NCI-H2081 (cell line): ENCODE measurements at places on chromosomes 2 and 18.

DNA sequence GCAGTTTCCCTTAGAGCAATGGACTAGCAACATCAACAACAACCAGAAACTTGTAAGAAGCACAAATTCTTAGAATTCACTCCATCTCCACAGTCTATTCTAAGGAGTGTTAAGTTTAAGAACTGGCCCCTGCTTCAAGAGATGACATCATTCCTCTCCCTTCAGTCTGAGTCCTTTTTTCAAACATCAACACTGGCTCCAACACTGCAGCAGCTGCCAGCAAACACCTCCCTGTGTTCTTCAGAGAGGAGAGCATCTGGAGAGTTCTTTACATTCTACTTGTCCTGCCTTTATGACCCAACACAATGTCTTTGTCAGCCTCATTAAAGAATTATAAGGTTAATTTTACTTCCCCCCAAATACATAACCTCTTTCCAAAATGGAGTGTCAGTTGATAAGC lies 122.3 kb downstream of the HNMT start:
- DNase-seq = no peak

DNA sequence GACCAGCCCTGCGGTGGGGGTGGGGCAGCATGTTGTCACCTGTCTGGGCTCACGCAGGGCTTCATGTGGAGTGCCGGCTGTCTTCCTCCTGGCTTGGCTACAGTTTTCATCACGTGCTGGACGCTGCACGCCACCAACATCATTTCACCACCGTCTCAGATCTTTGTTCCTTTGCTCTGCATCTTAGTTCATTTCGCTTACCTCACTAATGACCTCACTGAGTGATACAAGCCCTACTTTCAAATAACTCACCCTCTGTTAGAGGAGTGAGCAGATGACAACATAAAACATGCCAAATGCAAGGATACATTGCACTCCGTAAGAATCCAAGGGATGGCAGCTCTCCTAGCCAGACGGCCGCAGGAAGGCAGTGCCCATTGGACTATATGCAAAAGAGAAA lies 527.5 kb downstream of the GALR1 start:
- no peak for DNase-seq

GRCh38 chr18:11688972-11689668 lies at the start of gene GNAL:
Gene GNAL, plus strand, starts transcription at chr18:11689264. Its CDS starts 300 bp downstream, at chr18:11689564.
- DNase-seq = peak; percentile 49

DNA sequence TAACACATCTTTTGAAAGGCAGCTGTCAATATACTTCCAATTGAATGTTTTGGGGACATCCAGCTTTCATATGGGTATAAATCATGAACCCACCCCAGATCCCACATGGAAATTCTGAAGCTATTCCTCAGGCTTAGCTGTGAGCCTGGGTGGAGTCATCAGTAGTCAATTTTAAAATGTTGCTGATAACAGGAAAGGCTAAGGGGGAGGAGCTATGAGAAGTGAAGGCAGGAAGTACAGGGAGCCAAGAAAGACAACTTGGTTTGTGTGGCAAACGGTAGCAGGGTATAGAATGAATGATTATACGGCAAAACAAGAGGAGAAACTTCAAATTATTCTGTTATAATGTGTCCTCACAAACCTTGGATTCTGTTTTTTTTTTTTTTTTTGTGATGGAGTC lies 108.6 kb downstream of the QPCT start:
- DNase-seq = no peak

- no peak for DNase-seq
Observed at GRCh38 chr2:60984720-60985119, 32.8 kb upstream of the PEX13 start.

- no peak for DNase-seq
Observed at GRCh38 chr2:240567137-240567871, 980 bp upstream of the RNPEPL1 start.

DNA sequence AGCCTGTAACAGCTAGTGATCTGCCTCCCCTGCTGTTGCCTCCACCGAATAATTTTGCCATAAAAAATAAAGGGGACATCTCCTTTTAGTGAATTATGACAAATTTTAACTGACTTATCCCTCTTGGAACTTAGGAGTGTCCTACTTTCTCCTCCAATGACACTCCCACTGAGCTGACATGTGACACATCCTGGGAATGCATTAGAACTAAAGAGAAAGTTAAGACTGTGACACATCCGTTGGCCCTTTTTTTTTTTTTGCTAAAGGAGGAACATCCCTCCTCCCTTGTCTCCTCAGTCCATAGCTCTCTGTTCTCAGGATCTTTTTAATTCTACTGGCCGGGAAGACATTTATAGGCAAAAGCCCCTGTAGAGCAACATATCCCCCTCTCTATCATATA lies 268.2 kb downstream of the NRXN1 start:
- no peak for DNase-seq

GRCh38 chr2:88764850-88765153 lies 73.3 kb downstream of the RPIA start:
- DNase-seq = no peak

- no peak for DNase-seq
Observed at GRCh38 chr2:12070581-12070980, 324.1 kb downstream of the LPIN1 start.

DNA sequence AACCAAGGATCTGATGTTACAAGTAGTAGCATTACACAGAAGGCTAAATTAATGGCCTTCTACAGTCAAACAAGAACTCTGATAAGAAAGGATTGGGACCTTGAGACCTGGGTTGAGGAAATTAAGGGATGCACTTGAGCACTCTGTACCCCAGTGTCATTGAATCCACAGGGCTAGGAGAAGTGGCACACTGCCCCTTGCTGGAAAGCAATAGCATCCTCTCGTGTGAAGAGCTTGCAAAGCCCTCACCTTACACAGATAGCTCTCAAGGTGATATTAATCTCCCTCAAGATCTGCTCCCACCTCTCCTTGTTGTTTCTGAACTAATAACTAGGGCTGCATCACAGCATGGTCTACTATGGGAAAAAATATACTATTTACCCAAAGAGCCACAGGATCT lies 26.5 kb upstream of the CHST9 start:
- DNase-seq = no peak

DNA sequence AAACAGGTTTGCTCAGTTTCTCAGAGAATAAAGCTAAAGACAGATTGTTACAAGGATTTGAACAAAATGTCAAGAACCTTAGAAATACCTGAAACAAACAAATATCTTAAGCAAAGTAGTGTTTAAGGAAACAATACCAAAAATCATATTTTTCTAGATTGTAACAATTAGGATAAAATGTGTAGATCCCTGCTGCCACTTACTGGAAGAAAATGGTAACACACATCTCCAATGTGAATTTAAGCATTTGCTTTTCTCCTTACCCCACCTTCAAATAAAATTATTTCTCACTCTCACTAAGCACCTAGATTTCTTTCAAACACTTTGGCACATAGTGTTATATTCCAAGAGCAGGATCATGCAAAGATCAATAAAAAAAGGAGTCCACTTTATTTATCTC lies 34.9 kb downstream of the SUCLG1 start:
- DNase-seq = no peak

DNA sequence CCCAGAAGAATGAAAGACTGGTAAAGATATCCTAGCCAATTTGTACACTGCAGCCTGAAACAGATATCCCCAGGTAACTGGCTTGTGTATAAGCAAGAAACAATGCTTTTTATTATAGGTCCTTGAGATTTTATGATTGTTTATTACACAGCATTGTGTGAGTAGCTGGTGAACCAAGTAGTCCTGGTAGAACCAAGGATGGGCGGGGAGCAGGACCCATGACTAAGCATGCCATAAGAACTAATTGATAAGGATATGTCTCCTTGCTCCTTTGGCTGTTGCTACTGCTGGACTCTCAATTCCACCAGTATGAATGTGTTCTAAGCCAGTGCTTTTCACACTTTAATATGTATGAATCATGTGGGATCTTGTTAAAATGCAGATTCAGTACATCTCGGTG lies 12.3 kb upstream of the ALMS1 start:
- DNase-seq = no peak

GRCh38 chr2:240922982-240923537 lies 16.9 kb downstream of the CROCC2 start:
- peak; percentile 54 for DNase-seq

DNA sequence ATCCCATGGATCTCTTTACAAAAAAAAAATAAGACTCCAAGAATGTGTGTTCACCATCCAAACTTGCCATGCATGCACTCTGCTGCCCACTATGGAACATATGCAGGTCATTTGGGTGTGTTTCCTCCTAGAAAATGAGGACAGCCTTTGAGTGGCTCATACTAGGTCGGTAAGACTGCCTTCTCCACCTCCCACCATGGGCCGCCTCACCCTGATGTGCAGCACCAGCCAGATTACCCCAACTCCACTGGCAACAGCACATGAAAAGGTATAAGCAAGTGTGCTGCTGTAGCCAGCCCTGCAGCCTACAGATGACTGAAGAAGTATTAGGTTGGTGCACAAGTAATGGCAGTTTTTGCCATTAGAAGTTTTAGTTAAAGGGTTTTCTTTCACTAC lies 214.2 kb downstream of the ATAD2B start:
- DNase-seq = no peak

DNA sequence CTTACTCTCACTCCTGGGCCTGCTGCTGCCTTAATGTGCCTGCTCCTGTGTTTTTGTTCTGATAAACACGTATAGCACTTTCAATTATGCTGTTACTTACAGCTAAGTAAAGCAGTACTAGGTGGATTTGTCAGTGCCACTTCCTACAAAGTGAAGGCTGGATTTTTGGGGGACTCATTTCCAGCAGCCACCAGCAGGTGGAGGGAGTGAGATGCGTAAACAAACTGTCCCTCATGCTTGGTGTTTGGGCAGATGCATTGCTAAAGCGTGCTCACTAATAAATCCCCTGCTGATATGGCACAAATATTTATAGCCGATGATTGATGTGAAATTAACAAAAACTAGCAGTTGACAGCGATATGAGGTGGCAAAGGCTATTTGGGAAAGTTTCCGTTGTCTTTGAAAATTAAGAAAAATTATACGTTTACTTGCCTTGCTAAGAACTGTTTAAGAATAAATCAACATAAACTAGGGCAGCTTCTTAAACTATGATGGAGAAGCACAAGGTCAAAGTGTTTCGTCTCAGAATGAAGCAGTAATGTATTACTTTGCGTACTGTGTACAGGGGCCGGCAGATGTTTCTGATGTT lies 101.7 kb downstream of the AGAP1 start:
- DNase-seq = peak; percentile 80

DNA sequence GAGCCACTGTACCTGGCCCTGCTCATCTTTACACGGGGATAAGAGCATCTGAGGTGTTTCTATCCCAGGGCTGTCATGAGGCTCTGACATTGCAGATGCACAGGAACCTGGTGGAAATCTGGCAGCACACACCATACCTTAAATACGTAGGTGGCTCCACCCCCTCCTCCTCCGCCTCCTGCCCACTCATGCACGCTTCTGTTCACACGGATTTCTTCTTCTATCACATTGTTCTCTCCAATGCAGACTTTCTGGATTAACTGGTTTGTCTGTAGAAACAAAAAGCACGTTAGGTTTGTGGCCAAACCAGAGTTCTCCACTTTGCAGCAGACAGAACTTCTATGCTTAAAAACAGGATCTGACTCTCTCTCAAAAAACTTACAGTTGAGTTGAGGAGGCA lies 118.2 kb downstream of the CLIP4 start:
- DNase-seq = no peak

GRCh38 chr2:74887960-74888700 lies 54.2 kb downstream of the HK2 start:
- DNase-seq = no peak

DNA sequence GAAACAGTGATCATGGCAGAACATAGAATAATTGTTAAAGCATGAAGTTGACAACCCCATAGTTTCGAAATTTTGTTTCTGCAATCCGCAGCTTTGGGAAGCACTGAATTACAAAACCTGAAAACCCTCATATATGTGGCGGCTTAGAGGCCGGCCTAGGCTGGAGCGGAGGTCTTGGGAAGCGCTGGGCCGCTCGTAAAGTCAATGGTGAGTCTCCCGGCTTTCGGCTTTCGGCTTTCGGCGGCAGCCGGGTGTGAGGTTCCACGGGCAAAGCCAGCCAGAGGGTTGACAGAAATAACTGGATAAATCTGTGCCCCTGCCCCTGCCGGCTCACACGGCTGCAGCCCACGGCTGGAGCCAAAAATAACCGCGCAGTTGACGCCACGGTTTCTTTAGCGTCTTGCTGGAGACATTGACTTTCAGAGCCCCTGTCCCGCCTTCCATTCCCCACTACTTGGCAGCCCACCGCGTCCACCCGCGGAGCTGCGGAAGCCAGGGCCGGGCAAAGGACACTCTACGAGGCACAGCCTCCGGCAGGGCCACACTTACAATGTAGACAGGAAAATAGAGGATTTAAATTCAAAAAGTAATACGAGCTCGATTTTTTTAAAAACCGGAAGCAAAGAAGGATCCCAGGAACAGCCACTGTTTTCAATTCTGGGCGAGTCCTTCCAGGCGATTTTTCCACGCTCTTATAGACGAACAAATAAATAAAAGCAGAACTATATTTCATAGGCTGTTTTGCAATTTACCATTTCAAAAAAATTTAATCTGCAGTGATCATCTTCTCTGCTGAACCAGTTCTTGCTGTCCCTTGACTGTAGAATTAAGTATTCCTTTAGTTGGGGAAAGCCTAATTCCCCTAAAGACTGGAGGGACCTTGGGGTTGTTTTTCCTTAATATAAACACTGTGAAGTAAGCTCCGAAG lies 28.3 kb upstream of the ATP6V1B1 start:
- no peak for DNase-seq

DNA sequence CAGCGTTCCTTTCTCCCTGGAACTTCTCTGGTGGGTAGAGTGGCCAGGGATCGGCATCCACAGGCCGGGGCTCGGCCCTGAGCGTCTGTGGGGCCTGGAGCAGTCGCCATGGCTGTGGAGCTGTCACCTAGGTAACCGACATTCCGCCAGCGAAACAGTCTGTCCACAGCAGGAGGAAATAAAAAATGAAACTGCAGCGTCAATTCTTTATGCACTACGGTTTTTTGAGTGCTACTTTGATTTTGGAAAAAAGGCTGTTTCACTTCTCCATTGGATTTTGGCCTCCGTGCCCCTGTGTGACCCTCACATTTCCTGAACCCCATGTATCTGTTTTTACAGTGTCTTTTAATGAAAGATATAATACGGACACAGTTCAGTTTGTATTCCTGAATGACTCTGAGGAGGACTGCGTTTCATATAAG lies 163.4 kb downstream of the LDLRAD4 start:
- no peak for DNase-seq

DNA sequence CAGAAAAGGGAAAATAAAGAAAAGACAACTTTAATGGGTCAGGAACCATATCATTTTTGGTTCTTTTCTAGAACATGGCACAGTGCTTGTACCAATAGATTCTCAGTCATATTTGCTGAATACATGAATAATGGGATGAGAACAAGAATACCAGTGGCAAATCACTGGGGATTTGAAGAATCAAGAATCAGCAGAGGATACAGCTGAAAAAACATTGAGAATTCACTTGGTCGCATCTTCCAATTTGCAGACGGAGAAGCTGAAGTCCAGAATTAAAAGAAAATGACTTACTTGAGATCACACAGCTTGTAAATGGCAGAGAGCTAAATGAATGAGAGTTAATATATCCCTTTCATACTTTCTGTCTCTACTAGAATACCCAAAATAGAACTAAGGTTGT lies 362.2 kb downstream of the RAD51AP2 start:
- DNase-seq = no peak

GRCh38 chr2:33907866-33908265 lies 308.8 kb upstream of the FAM98A start:
- no peak for DNase-seq

- DNase-seq = no peak
Observed at GRCh38 chr2:150919901-150920300, 341.8 kb downstream of the RBM43 start.

GRCh38 chr2:199602271-199602895 lies 144.6 kb upstream of the SATB2 start:
- DNase-seq = no peak
